ENCODE measurements at places on chromosomes 13 and 19. TPM values are rescaled to one million over a fixed set of nuclear protein-coding genes. Genes with fewer than 3 reads are reported as not detected.

Gene THSD8
- not detected for total RNA-seq

Gene ERFL
- not detected for total RNA-seq

Gene PTPRH
- 0.24 TPM for total RNA-seq

Gene CYSLTR2
- 4.1 TPM for total RNA-seq

Gene SBK2
- total RNA-seq, result not detected

Gene ZNF132
- 24.8 TPM for total RNA-seq

Gene ZNF443
- 9.1 TPM for total RNA-seq

Gene ZNF473
- 20.5 TPM for total RNA-seq

Gene ZNF878
- 1.9 TPM for total RNA-seq

Gene ZNF296
- total RNA-seq, result not detected

Gene ERICH4
- not detected for total RNA-seq

Gene F2RL3
- 2.2 TPM for total RNA-seq

Gene IGFL2
- total RNA-seq, result 35.6 TPM

DNA sequence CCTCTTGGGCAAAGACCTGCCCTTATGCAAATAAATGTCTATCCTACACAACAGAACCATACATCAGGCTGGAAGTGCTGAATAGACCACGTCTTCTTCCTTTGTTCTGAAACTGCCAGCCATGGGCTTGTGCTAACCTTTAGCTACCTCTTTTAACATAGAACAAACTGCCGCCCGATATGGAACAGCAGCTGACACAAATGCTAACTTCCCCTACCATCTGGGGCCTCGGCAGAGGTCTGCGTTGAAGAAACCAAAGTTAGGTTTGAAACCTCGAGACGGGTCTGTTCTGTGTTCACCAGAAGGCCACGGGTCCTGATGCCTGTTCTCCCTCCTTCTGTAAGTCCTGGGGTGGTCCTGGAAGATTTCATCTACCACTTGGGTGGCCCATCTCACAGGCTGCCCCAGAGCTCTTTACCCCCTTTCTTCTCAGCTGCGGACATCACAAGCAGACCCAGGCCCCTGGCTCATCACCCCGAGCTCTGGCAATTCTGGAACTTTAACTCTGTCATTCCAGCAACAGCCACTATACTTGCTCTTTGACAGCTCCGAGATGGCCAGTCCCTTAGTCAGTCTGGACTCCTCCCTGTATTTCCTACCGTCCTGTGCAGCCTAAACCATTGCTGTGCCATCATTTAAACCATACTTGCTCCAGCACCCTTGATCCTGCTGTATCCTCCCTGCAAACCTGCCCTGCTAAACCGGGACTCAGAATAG, 146.7 kb downstream of the USP12 start:
- no peak for DNase-seq

DNA sequence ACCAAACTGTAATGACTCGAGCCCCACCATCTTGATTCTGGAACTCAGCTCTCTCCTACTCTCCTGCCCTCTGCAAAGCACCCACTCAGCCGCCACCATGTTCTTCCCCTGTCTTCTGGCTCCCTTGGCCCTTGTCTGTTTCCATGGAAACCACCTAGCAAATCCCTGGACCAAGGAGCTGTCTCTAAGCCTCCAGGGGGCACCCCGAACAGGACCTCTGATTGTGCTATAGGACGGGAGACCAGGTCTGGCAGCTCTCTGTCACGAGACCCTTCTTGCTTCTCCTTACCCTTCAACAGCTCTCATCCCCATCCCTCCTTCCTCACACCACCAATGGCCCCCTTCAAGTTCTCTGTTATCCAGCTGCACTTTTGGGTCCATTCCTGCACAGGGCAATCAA, 277.7 kb upstream of the ZNF507 start:
- DNase-seq, result no peak

- peak; percentile 42 for DNase-seq
Measured at GRCh38 chr13:52414963-52415362, 9.0 kb upstream of the THSD1 start.

DNA sequence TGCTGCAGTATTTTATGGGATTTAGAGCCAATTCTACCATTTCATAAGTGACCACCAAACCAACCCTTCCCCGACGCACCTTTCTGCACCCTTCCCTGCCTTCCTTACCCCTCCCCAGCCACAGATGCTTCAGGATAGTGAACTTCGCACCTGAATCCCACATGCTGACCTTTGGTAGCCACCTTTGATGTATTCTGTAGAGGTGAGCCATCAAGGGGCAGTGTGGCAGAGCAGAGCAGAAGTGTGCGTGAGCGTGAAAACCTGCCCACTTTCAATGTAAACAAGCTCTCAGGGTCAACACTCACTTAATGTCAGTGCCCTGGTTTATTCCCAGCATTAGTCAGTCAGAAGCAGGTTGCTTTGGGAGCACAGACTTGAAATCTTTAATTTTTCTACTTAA, 107.7 kb downstream of the FRY start:
- DNase-seq, result no peak

GRCh38 chr13:24625870-24626849, 54.0 kb upstream of the ATP12A start:
- no peak for DNase-seq

DNA sequence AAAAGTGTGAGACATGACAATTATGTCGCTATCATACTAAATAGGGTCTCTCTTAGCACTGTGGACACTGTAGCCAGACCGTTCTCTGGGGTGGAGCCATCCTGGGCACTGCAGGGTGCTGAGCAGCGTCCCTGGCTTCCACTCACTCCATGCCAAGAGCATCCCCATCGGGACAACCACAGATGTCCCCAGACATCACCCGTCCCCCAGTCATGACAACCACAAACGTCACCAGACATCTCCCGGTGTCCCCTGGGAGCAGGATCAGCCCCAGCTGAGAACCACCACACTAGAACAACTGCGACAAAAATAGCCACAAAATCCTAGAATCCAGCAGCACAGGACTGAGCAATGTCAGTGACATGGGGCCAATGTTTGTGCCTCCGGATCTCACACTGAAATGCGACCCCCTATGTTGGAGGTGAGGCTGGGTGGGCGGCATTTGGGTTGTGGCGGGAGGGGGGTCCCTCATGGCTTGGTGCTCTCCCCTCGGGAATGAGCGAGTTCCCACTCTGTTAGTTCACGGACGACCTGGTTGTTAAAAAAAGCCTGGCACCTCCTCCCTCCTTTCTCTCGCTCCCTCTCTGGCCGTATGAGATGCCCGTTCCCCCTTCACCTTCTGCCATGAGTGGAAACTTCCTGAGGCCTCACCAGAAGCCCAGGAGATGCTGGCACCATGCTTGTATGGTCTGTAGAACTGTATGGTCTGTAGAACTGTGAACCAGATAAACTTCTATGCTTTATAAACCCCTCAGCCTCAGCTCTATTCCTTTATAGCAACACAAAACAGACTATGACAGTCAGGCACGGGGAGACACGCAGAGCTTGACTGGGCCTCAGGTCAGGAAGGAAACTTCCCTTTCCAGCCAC, 93.9 kb downstream of the GADD45B start:
- no peak for DNase-seq

GRCh38 chr13:106619688-106620555, 52.0 kb upstream of the ARGLU1 start:
- DNase-seq, result peak; percentile 81

- no peak for DNase-seq
Measured at GRCh38 chr19:3433313-3433712, 47.0 kb downstream of the SMIM24 start.

GRCh38 chr19:23905771-23906170, 8.9 kb upstream of the ZNF726 start:
- no peak for DNase-seq

GRCh38 chr13:39821977-39822376, 166.5 kb downstream of the COG6 start:
- DNase-seq, result no peak

DNA sequence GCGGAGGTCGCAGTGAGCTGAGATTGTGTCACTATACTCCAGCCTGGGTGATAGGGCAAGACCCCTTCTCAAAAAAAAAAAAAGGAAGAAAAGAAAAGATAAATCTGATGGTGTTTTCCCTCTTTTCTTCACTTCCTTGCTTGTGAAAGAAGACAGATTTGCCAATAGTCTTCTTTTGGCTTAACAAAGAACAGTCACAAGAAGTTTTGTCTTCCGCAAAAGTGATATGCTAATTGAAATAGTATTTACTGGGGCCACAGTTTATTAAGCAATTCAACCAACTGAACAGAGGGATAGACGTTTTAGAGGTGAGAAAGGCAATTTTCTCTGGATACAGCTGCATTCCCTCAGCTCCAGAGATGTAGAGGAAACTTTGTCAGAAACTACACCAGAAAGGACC, 22.9 kb upstream of the PLAUR start:
- no peak for DNase-seq

GRCh38 chr19:55482967-55483705, 1.9 kb upstream of the NAT14 start:
- no peak for DNase-seq

DNA sequence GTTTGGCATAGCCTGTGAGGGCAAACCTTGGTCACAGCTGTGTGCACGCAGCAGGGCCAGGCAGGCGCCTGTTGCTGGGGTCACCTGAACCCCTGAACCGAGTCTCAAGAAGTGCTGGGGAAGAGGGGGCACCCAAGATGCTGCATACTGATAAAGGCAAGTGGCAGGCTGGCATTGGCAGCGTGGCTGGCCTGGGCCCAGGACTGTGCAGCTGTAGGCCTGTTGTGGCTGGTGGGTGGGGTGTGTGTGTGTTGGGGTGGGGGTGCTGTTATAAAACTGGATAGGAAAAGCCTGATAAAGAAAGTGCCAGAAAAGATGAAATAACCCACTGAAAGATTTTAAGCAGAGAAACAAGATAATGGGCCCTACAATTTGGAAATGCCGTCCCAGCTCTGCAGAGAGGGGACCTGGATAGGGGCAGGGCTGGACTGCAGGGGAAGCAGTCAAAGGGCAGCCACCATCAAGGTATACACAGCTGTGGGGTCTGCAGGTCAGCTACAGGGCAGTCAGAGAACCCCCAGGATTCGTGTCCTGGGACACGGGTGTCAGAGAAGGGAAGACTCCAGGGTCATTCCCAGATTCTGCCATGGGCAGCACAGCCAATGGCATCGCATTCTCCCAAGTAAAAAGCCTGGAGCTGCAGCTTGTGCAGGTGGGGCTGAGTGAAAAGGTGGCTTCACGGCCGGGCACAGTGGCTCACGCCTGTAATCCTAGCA, 33.2 kb downstream of the CILP2 start:
- DNase-seq, result no peak

DNA sequence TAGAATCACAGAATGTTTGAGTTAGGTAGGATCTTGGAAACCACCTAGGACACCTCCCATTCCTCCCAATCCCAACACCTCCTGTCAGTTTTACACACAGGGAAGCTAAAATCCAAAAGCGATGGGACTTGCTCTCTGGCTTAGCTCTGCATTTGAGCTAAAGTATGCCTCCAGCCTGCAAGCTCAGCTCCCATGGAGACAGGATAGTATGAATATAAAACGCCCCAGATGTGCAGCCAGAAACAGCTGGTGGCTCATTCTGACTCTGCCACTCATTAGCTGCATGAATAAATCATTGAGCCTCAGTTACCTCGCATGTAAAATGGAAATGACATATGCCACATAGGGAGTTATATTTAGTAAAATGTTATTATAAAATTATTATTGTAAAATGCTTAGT, 336.0 kb downstream of the SUCLA2 start:
- DNase-seq, result peak; percentile 67

DNA sequence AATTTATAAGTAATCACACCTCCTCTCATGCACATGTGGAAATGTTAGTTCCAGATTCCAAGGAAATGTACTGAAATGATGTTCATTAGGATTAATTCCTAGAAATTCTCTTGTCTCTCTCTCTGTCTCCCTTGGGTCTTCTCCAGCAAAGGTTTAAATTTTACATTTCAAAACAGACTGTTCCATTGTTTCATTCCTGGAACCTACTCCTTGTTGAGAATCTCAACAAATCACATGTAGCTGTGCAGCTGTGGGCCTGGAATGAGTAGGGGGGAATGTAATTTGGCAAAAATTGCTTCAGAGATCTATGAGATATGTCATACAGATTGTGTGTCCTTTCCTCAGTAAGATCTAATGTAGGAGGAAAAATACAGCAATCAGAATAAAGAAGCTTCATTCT, 46.2 kb upstream of the RFXAP start:
- no peak for DNase-seq

DNA sequence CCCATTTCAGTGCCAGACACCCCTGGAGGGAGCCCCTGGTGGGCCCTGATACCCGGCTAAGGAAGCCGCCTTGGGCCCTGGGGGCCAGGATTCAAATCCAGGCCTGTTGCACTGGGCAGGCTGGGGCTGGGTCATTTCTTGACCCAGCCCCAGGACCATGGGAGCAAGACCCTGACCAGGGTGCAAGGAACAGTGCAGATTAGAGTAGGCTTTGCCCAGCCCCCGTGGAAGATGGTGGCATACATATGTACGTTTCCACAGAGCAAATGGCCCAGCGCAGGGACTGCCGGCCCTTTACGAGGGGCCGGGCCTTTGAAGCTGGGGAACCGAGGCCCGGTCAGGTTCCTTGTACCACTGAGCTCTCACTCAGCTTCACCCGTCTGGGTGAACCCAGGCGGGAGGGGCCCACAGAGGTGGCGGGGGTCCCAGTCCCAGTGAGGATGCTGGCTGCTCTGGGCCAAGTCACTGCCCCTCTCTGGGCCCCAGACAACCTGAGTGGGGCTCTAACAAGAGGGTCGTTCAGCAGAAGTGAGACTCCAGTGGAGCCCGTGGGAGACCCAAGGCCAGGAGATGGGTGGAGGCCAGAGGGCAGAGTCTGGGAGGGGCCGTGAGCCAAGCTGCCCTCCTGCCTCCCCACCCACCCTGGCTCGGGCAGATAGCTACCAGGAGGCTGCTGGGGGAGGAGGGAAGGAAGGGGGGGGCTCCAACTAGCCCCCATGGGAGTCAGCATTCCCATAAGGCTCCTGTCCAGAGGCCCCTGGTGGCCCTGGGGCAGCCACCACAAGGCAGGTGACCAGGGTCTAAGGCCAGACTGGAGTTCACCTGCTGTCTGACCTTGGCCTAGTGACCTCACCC, 2.7 kb downstream of the MKNK2 start:
- no peak for DNase-seq

DNA sequence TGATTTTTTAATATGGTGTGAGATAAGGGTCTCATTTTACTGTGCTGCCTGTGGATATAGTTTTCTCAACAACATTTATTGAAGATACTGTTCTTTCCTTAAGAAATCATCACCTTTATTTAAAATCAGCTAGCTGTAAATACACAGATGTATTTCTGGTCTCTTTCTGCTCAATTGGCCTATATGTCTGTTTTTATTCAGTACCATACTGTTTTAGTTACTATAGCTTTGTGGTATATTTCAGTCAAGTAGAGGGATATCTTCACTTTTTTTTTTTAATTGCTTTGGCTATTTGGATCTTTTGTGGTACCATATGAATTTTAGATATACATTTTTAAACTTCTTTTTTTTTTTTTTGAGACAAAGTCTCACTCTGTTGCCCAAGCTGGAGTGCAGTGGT, 16.7 kb upstream of the ZNF714 start:
- DNase-seq, result no peak

- DNase-seq, result peak; percentile 56
Measured at GRCh38 chr19:47790398-47790814, 11.9 kb downstream of the SELENOW start.

GRCh38 chr19:9039728-9040127, 29.5 kb upstream of the MUC16 start:
- DNase-seq, result no peak
